Tracheal epithelial cell (primary cell): ENCODE measurements at places on chromosomes 16 and 17. TPM values are rescaled to one million over a fixed set of nuclear protein-coding genes. Genes with fewer than 3 reads are reported as not detected.

Gene NPIPA5
- total RNA-seq: 0.24 and 3.4 TPM in 2 replicates

Gene TBC1D3E
- total RNA-seq: not detected in 2 replicates

Gene CNTNAP4
- not detected in 2 replicates for total RNA-seq

Gene ZNF778
- 9.4 and 16.6 TPM in 2 replicates for total RNA-seq

Gene KRT31
- 0.24 TPM in 1 of 2 replicates, not detected in the other for total RNA-seq

Gene QPRT
- 0.21 and 54.5 TPM in 2 replicates for total RNA-seq

Gene ACSM5
- total RNA-seq: 1.9 TPM in 1 of 2 replicates, not detected in the other

Gene CD19
- not detected in 2 replicates for total RNA-seq

Gene SLC2A4
- total RNA-seq: 0.24 TPM in 1 of 2 replicates, not detected in the other

Gene SULT1A3
- total RNA-seq: 3.6 and 4.3 TPM in 2 replicates

Gene KRTAP4-4
- total RNA-seq: not detected in 2 replicates

Gene EPOP
- total RNA-seq: 3.8 and 6.0 TPM in 2 replicates

Gene CHD9NB
- 0.48 and 0.64 TPM in 2 replicates for total RNA-seq

Gene SMARCE1
- total RNA-seq: 55.7 and 57.5 TPM in 2 replicates

Gene NOTUM
- not detected in 2 replicates for total RNA-seq

Gene CCL17
- total RNA-seq: not detected in 2 replicates

Gene PRSS36
- 1.9 and 2.8 TPM in 2 replicates for total RNA-seq

Gene PYY
- 2.1 TPM in 1 of 2 replicates, not detected in the other for total RNA-seq

Gene EVPL
- total RNA-seq: 28.2 and 44.8 TPM in 2 replicates

Gene FBXW10
- under 0.01 and 0.21 TPM in 2 replicates for total RNA-seq

Gene TPSG1
- total RNA-seq: not detected in 2 replicates

Gene TBX6
- total RNA-seq: 0.48 and 1.1 TPM in 2 replicates

Gene RRAD
- 62.4 and 118 TPM in 2 replicates for total RNA-seq

Gene CD300E
- under 0.01 TPM in 1 of 2 replicates, not detected in the other for total RNA-seq

Gene CRYM
- 0.64 and 1.2 TPM in 2 replicates for total RNA-seq

Gene BHLHA9
- not detected in 2 replicates for total RNA-seq

Gene SLC5A10
- under 0.01 TPM in 1 of 2 replicates, not detected in the other for total RNA-seq

Gene RAPGEFL1
- total RNA-seq: 9.6 and 61.4 TPM in 2 replicates

Gene CARHSP1
- total RNA-seq: 65.6 and 209 TPM in 2 replicates

Gene KRTAP3-2
- not detected in 2 replicates for total RNA-seq

Gene TERB1
- total RNA-seq: 0.21 and 0.24 TPM in 2 replicates

Gene CDRT15
- not detected in 2 replicates for total RNA-seq

Gene ABCC6
- 0.21 and 0.48 TPM in 2 replicates for total RNA-seq

Gene TNFRSF17
- total RNA-seq: not detected in 2 replicates

Gene ODAD4
- total RNA-seq: 0.72 TPM in 1 of 2 replicates, not detected in the other

Gene RASD1
- 3.6 TPM in 1 of 2 replicates, not detected in the other for total RNA-seq

Gene PNMT
- not detected in 2 replicates for total RNA-seq

Gene PRAC2
- not detected in 2 replicates for total RNA-seq

Gene DOC2A
- 0.72 TPM in 1 of 2 replicates, not detected in the other for total RNA-seq

Gene CHRNE
- total RNA-seq: 0.24 and 0.64 TPM in 2 replicates

Gene CLDN9
- total RNA-seq: not detected in 2 replicates

Gene MAP3K3
- 9.4 and 10.8 TPM in 2 replicates for total RNA-seq

Gene GRAPL
- total RNA-seq: not detected in 2 replicates

Gene GAST
- total RNA-seq: 2.1 TPM in 1 of 2 replicates, not detected in the other
